Fibroblast of skin of abdomen (primary cell): ENCODE measurements at places on chromosomes 12 and 14.

DNA sequence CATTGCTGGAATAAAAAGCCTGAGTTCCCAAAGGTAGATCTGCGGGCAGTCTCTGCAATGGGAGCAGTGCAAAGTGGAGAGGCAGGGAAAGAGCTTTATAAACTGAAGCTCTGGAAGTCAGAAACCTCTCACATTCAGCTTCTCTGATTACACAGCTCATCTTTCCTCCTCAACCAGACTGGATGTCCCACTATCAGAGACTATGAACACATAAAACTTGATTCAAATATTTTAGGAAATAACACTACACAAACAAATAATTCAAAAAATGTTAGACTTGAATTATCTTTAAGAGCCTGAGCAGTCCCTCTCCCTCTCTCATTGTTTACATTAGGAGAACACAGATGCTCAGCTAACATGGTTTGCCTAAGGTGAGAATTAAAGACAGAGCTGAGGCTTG lies 72.9 kb downstream of the DENND5B start:
- no peak for DNase-seq

GRCh38 chr14:49621114-49621881 lies 699 bp downstream of the MGAT2 start:
- peak; percentile 63 for DNase-seq

DNA sequence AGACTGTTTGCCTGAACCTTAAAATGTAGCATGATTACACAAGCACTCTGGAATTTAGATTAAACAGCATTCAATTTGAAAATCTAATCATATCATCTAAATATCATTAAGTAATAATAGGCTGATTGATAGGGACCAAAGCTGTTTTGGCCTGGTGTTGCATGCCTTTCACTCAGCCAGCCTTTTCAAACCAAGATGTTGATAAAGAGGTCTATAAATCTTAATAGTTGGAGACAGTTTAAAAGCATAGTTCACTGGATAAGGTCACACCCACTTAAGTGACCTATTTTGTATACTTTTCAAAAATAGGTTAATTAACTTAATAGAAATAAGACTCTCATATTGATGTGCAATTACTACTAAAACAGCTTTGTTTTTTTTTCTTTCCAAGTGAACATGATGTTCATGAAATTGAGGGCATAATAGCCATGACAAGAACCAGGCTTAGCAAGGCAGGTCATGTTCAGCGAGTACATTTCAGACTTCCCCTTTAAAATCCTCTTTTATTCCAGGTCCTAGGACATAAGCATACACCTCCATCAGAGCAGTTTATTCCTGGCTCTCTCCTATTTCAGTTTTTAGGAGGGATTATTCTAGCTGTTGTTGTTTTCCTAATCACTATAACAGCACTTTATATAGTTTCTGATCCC lies 349.0 kb downstream of the RAD51B start:
- no peak for DNase-seq

- peak; percentile 75 for DNase-seq
Observed at GRCh38 chr14:34713681-34714319, 593 bp downstream of the CFL2 start.

GRCh38 chr14:87678624-87679023 lies 314.4 kb downstream of the GALC start:
- no peak for DNase-seq

DNA sequence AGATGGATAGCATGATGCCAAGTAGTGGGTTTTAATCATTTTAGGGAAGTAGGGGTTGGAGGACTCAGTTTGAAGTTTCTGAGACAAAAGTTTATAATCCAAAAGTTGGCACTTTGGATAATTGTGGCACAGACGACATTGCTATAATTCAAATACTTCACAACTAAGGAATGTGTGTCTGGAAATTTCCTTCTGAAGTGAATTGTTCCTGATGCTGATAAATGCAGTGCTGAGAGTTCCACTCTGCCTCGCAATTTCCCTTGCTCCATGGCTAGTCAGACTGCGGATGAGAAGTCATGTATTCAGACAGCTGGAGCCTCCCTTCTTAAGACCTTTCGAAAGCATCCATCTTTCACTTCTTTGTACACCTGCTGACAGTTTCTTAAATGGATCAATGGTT lies 393.3 kb upstream of the PRICKLE1 start:
- peak; percentile 14 for DNase-seq
